Right atrium auricular region (tissue), 2 donors: ENCODE measurements at places on chromosomes 2 and 18. TPM values are rescaled to one million over a fixed set of nuclear protein-coding genes. Genes with fewer than 3 reads are reported as not detected.

The FHOD3 gene
- 114 TPM for total RNA-seq

- no peak overlapping the region for H3K27ac ChIP-seq
- no peaks in the 10 kb centered on the region for H3K36me3 ChIP-seq
- H3K4me1 ChIP-seq = no peaks in the 10 kb centered on the region
- H3K4me3 ChIP-seq = no peak overlapping the region
Measured at GRCh38 chr2:186303091-186303490, 183.0 kb upstream of the ZC3H15 start.

GRCh38 chr2:53432936-53433335 lies 334.7 kb upstream of the CHAC2 start:
- no peaks in the 10 kb centered on the region for H3K27me3 ChIP-seq
- no peak overlapping the region for H3K4me3 ChIP-seq
- H3K27ac ChIP-seq = no peak overlapping the region
- H3K36me3 ChIP-seq = no peaks in the 10 kb centered on the region

- H3K27me3 ChIP-seq = no peaks in the 10 kb centered on the region
- no peak for DNase-seq
- no peaks in the 10 kb centered on the region for H3K36me3 ChIP-seq
- H3K27ac ChIP-seq = no peak overlapping the region
- no peak overlapping the region for H3K4me3 ChIP-seq
Measured at GRCh38 chr2:61006486-61007105, 10.9 kb upstream of the PEX13 start.

DNA sequence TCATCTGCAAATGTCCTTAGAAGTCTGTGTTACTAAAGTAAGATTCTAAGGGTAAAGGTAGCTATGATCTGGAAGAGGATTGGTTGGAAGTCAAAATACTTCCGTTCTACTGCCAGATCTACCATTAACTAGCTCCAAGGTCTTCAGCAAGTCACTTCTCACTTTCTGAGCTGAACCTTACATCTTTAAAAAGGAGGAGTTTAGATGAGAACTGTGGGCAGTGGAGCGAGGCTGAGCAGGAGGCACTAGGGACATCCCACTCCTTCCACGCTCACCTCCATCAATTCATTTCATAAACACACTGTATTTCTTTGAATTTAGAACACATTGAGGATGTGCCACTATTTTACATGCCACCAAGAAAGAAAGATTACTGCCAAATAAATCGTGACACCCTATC lies 143.0 kb downstream of the ABCA12 start:
- no peak overlapping the region for H3K27ac ChIP-seq
- no peaks in the 10 kb centered on the region for H3K36me3 ChIP-seq
- no peaks in the 10 kb centered on the region for H3K4me1 ChIP-seq
- no peak overlapping the region for H3K4me3 ChIP-seq
- no peaks in the 10 kb centered on the region for H3K27me3 ChIP-seq
